Esophagus squamous epithelium (tissue), 5 donors: ENCODE measurements at places on chromosomes 6 and 20.

- no peak for DNase-seq
Measured at GRCh38 chr6:87181903-87182302, 26.5 kb downstream of the ZNF292 start.

DNA sequence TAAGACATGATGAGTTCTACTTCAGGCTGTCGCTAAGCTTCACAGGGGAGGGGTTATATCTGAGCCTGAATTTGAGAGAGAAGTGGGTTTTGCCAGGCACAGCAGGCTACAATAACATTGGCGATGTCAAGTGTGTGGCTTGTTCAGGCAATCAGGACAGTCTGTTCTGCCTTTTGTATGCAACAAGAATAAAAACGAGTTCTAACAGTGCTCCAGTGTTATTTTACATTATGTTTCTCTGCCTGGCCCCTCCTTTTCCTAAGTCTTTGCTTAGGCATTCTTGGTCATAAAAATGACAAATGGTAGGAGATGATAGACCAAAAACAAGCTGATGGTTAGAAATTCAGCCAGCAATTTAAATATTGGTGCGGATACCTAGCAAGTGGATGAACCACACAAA is 26.8 kb downstream of the PAQR8 start:
- DNase-seq = no peak

DNA sequence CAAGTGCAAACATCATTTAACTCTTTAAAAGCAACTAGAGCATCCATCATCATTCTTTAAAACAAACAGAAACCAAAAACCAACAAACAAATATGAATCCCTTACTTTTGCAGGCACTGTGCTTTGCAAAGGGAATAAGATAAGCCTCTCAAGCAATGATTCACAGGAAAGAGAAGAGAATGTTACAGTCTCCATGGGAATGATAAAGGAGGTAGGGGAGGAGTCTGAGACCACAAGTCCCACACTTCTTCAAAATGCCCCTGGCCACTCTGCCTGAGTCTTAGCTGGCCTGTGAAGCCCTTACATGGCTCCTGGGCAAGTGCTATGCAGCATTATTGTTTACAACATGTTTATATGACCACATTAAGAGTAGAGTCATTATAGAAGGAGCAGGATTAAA is 257.7 kb upstream of the MARCKS start:
- DNase-seq = no peak

- DNase-seq = no peak
Measured at GRCh38 chr6:35219683-35220326, 6.0 kb downstream of the SCUBE3 start.

DNA sequence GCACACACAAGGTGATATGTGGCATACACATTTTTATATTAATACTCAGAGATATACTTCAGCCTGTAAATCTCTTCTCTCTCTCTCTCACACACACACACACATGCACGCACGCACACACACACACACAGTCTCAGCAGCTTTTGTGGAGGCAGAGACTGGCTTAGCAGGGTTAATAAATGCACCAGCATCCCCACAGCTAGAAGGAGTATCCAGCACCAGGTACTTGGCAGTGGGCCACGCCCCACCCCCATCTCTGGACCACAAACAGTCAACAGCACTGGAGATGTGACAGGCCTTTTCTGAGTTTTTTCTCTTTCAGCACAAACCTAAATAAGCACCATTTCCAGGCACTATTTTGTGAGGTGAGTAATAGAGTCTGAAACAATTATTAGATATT is 47.3 kb upstream of the LRFN2 start:
- DNase-seq = no peak

GRCh38 chr6:39260456-39260855 is 31.2 kb upstream of the KCNK5 start:
- DNase-seq = no peak

- no peak for DNase-seq
Measured at GRCh38 chr20:36091561-36092397, 62.8 kb upstream of the EPB41L1 start.

DNA sequence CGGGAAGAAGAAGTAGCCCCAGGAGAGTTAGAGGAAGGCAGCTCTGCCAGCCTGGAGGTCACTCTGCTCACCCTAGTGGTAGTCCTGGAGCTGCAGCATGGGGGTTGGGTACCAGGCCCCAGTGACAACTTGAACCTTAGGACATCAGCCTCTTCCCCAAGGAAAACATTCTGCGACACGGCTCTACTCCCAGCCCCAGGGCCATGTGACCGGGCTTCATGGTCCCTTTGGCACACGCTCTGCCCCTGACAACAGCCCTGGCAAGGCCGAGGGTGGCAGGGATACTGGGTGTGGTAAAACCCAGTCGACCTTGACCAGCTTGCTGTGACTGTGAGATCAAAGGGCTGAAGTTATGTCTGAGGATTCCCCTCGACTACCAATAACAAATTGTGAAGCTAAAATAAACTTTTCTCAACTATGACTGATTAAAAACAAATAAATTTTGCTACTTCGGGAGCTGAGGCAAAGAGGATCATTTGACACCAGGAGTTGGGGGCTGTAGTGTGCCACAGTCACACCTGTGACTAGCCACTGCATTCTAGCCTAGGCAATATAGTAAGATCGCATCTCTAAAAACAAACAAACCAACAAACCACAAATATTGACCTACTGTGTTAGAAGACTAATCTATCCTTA is 24.4 kb upstream of the ARID1B start:
- DNase-seq = no peak

GRCh38 chr6:91476000-91476399 is 889.1 kb upstream of the MAP3K7 start:
- no peak for DNase-seq

DNA sequence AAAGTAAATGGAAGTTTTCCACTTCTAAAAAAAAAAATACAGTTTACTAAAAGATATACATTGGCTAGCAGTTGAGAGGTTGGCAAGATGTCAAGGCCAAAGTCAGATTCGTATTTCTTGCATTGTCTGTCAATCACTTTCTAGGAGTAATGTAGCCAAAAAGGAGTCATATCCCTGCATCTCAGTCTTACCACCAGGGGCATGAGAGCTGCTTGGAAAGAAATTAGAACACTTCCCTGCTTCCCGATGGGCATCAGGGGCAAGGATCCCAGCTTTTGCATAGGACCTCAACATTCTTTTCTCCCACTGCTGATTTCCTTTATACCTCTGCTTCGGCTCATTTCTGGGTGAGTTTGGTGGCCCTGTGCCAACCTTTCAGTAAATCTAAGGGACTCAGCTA is 581.0 kb upstream of the MAP3K7 start:
- no peak for DNase-seq

GRCh38 chr6:149127212-149127611 is 190.3 kb upstream of the TAB2 start:
- DNase-seq = no peak

DNA sequence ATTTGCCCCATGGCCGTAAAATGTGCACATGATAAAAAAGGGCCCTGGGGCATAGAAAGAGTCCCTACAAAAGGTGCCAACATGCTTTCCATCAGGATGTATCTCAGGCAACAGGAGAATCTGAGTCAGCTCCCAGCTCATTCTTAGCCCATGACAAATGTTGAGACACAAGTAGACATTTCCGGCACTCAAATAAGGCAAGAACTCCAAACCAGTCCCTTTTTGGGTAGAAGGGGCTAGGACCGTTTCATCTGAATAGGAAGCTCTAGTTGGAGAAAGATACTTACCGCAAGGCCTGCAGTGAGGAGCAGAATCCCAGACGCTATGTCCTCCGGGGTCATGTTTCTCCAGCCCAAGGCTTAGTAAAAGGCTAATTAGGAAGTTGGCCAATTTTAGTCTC is 261.0 kb upstream of the RIN2 start:
- no peak for DNase-seq

GRCh38 chr6:56750686-56751085 is 108.0 kb upstream of the DST start:
- no peak for DNase-seq

- no peak for DNase-seq
Measured at GRCh38 chr6:169046021-169046420, 207.6 kb downstream of the THBS2 start.

DNA sequence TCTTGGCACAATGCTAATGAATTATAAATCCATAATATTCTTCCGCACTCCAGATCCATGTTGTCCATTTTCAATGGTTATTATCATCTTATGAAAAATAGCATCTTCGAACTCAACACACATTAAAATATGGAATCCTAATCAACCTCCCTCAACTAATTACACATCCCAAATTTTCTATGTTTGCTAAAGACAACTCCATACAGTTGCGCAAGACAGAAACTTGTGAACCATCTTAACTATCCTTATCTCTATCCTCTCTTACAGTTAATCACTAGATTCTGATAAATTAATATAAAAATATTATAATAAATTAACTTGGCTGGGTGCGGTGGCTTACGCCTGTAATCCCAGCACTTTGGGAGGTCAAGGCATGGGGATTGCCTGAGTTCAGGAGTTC is 38.3 kb upstream of the TFAP2B start:
- DNase-seq = no peak

DNA sequence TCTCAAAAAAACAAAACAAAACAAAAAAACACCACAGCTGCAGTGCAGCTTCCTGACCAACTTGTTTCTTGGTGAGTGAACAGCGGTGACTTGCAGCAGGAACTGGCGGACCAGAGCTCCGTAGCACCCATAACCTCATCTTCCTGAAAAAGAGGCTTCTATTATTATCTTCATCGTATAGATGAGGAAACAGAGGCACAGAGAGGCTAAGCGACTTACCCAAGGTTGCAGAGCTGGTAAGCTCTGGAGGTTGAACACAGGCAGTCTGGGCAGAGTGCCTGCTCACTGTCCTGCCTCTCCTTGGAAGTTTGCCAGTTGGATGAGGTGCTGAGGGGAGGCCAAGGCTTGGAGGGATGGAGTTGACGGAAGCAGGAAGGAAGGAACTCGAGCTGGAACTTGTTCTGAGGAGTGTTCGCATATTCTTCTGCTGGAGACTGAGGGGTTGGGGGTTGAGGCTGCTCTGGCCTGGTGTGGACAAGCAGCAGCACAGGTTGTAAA is 47.9 kb upstream of the CCDC167 start:
- DNase-seq = no peak

- DNase-seq = no peak
Measured at GRCh38 chr6:7143476-7143974, 35.8 kb downstream of the RREB1 start.

- no peak for DNase-seq
Measured at GRCh38 chr6:39280247-39280731, 33.9 kb downstream of the KCNK17 start.

DNA sequence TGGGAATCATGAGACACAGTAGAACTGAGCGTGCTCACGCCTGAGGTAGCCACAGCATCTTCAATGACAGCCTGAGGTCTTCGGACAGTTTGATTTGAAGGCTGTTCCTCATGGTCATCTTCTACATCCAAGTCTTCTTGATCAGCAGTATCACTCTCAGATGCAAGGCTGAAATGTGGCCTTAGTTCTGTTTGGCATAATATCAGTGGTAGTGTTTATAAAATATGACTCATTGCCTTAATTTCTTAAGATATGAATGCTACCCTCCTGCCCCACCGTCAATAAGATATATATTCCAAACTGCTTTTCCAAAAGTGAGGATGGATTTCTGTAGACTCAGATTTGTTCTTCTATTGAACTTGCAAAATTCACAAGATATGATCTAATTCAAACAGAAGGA is 17.5 kb upstream of the MAP7 start:
- no peak for DNase-seq

DNA sequence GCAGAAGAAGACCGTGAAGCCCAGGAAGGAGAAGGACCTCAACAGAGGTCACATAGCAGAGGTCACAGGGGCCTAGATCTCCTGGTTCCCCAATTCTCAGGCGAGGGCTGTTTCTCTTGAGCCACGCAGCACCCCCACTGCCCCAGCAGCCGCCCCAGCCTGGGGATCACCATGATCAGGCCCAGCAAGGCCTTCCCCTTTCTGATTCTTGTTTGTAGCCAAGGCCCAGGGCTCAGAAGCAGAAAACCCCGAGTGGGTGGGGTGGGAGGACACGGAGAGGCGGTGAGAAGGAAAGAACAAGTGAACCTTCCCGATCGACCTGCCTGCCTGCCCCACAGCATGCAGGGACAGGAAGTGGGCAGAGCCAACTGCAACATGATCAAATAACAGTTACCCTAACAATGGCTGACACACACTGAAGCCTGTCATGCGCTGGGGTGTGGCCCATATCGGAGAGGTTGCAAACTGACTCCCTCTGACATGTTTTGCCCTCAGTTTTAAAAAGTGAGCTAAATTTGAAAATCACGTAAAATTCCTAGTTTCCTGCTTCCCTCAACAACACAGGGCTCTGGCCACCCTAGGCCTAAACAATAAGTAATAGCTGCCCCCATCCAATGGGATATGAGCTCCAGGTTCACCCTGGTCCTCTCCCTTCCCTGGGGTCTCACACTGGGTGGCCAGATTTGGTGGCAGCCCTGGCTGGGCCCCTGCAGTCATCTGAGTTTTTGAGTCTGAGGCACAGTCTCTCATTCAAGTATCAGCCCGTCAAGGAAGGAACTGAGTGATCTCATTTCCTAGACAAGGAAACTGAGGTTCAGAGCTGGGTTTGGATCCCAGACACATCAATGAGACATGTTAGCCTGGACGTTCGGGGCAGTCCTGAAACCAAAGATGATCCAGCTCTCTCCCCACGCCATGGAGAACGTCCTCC is 6.5 kb downstream of the PEDS1 start:
- no peak for DNase-seq

DNA sequence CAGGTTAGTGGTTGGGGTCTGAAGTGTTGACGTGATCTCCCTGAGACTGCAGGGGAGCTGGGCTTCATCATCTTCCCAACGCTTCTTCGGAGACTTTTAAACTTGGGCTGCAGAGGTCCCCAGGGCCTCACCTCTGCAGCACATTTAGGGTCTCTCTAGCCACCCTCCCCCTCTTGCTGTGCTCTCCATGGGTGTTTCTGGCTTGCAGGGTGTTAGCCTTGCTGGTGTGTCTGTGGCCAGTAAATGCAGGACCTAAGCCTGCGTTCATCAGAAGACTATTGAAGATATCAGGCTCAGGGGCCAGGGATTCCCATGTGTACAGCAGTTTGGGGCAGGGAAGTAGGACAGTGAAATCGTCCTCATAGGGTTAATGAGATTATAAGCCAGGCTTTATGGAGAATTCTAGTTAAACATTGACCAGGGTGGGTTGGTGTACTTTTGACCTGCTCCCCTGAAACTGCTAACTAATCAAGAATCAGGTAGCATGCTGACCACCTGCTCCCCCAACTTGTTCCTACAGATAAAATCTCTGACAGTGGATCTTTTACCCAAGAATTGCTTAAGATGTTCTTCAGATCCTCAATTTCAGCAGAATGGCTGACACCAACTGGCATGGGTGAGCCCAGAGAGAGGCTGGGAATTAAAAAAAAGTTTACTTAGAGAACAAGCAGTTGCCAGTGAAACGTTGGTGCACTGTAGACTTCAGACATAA is 3.8 kb upstream of the DDO start:
- no peak for DNase-seq

DNA sequence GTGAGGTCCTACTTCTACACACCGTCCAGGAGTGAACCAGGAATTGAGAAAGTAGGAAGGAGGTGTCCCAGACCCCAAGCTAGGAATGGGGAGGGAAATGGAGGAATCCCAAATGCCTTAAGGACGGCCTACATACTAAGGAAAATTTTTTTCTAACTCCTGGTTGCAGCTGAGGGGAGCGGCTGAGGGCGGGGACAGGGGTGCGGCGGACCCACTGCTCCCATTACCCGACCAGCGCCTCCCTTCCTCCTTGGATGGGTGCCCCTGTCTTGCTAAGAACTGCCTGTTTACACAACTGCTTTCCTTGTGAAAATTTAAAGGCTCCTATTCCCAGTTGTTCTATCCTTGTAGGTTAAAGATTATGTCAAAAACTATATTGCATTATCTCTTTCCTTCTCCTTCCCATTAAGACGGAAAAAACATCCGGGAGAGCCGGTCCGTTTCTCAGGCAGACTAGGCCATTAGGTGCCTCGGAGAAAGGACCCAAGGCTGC is 699 bp upstream of the HSPA1B start:
- DNase-seq = no peak
